ENCODE measurements at places on chromosomes 5 and 9.

GRCh38 chr9:13369431-13369830, 89.9 kb upstream of the MPDZ start:
- DNase-seq: no peak

DNA sequence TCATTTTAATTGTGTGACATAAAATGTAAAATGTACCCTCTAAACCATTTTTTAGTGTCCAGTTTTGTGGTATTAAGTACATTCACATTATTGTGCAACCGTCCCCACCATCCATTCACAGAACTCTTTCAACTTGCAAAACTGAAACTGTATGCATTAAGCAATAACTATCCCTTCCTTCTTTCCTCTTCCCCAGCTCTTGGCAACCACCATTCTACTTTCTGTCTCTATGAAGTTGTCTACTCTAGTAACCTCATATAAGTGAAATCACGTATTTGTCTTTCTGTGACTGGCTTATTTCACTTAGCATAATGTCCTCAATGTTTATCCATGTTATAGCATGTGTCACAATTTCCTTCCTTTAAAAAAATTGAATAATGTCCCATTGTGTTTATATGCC, 142.4 kb downstream of the C9orf152 start:
- no peak for DNase-seq

DNA sequence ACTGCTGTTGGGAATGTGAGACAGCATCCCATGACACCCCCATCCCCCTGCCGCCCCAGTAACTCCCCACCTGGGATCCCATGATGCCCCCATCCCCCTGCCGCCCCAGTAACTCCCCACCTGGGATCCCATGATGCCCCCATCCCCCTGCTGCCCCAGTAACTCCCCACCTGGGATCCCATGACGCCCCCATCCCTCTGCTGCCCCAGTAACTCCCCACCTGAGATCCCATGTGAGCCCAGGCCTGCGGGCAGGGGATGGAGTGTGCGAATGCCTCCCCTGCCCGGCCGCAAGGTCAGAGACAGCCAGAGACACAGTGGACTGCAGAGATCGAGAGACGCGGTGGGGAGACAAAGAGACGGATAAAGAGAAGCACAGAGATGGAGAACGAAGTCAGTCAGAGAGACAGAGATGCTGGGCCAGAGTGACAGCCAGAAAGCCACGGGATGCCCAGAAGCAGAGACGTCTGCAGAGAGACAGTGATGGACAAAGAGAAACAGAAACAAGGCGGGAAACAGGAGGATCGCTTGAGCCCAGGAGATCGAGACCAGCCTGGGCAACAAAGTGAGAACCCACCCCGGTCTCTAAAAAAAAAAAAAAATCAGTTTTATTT, 992 bp downstream of the SH2D3C start:
- no peak for DNase-seq

DNA sequence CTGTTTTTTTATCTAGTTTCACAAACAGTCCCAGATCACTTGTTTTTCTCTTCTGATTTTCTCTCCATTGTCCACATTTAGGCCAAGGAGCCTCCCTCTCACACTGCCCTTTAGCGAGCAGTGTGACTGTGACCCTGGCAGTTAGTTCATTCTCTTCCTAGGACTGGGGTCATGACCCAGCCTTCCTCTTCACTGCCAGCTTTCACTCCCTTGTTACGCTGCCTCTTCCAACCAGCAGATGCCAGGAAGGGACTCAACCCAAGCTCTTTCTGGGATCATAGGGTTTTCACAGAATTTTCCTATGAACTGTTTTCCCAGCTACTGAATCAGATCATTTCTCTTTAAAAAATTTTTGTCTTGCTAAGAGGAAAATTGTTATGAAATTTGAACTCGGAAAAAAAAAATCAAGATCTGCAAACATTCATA, 70.9 kb downstream of the LMNB1 start:
- no peak for DNase-seq

- DNase-seq: no peak
Observed at GRCh38 chr5:23730023-23730422, 222.6 kb downstream of the PRDM9 start.

DNA sequence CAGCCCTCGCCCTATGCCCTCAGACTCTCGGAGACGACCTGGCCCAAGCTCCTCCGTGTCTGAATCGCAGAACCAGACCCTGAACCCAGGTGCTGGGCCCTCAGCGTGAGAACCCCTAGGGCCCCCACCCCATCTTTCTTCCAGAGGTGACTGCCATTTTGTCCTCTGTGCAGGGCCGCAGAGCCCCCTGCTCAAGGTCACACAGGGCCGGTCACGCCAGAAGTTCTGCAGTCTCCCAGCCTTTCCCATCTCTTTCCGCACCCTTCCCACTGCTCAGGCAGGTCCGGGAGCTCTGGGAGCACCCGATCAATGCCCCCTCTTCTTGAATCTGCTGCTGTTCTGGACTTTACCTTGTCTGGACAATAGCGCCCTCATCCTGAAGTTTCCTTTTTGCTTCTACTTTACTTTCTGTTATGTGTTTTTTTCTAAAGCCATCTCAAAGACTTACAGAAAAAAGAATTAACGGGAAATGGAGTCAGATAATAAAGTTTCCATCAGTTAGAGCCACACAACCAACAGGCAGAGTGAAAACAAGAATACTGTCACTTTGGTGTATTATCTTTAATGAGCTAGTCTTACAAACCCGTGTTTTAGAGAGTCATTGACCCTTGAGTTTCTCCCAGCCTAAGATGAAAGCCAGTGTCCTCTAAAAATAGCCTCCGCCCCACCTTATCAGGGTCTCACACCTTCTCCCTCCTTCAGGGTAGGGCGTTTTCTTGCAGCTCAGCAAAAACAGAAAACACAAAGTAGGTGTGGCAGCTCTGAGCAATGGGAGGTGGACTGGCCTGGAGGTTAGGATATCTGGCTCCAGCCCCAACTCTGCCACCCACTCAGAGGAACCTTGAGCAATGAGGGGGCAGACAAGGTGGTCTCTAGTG, 1.8 kb downstream of the TMOD1 start:
- no peak for DNase-seq

DNA sequence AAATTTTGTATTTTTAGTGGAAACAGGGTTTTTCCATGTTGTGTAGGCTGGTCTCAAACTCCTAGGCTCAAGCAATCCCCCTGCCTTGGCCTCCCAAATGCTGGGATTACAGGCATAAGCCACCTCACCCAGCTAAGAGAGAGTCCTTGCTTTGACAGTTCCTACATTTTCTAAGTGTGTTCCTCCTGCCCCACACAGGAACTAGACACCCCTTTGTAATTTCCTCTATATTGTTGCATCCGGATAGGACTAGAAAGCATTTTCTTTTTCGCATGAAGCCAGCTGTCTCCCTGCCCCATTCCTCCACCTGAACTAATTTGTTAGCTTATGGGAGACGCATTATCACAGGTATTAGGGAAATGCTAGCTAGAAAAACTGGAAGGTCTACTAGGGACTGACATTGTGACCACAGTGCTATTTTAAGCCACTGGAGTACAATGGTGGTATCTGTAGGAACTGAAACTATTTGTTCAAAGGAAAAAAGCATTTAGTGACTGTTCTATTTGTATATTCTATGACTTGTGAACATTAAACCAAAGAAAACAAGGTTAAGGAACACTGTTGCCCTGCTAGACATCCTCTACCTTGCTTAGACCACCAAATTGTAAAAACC, 214.1 kb downstream of the SMARCA2 start:
- no peak for DNase-seq

- DNase-seq: no peak
Observed at GRCh38 chr9:112003538-112003937, 106.9 kb downstream of the UGCG start.

DNA sequence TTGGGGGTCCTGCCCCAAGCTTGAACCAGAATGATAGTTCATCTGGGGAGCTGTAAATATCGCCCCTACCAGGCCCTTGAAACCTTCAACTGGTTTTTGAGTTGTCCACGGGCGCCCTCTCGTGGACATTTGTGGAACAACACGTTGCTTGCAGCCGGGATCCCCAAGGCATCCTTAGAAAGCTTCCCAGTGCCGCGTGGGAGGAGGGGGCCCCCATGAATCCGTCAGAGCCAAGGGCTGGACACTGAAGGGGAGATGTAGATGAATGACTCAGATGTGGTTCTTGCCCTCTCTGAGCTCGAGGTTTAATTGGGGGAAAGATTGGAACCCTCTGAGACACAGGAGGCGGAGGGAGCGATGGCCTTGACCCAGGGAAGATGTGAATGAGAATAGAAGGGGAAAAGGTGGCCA, 31.8 kb upstream of the ORM1 start:
- peak; percentile 66 for DNase-seq

DNA sequence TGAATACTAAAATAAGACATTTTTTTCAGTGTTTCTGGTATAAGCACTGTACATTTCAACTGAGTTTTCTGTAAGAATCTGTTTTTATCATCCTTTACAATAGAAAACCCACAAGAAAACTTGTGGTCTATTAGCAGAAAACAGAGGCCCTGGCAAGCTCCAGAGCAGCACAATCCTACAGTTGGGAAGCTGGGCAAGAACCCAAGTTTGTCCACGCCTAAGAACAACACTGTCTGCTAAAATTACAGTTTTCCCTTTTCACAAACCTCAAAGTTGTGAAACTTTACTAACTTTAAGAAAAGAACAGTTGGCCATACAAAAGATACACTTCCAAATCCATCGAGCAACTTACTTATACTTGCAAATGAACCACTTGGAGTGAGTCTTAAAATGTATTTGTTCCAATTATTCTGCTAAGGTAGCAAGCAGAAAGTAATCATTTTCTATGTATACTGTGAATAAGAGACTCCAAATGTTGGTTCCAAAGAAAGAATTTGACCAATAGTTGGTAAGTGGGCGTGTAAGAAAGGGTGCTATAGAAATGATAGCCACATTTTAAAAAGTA, 982.0 kb upstream of the ARRDC3 start:
- DNase-seq: peak; percentile 51

DNA sequence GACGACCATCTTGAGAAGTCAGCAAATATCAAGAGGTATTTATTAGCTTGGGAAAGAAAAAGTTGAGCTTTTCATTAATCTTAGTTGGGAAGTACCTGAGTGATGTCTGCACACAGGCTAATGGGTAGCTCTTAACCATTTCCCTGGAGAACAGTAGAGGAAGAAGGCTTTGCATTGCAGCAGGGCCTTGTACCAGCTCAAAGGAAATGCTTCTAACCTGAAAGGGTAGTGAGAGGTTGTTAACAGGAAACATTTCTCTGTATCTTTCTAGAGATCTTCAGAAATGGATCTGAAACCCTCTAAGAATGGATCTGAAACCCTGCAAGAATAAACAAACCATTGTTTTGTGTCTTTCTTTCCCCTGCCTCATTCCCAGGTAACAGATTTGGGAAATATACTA, 393.3 kb downstream of the PLK2 start:
- no peak for DNase-seq

- no peak for DNase-seq
Observed at GRCh38 chr5:79814699-79815098, 125.1 kb downstream of the CMYA5 start.

GRCh38 chr9:105500108-105500766, 52.4 kb downstream of the FSD1L start:
- DNase-seq: no peak

DNA sequence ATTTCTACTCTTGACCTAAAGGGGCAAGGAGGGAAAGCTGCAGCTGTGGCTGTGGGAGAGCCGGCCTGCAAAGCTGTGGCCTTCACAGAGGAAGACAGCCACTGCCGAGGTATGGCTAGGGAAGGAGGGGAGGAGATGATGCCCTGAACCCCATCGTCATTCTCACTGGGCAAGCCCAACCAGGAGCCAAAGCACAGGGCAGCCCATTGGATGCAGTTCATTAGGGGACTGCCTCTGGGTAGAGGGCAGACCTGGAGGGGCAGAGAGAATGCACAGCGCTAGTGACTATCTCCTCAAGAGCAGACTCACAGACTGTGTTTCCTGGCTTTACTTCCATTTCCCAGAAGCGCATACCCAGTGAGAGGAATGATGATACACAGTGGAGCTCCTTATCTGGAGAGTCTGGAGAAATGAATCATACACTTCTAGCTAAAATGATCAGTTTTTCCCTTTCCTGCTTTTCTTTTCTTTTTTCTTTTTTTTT, 47.2 kb upstream of the TTC23L start:
- DNase-seq: peak; percentile 60

- DNase-seq: peak; percentile 95
Observed at GRCh38 chr9:109792951-109793546, 13.1 kb downstream of the PALM2AKAP2 start.

DNA sequence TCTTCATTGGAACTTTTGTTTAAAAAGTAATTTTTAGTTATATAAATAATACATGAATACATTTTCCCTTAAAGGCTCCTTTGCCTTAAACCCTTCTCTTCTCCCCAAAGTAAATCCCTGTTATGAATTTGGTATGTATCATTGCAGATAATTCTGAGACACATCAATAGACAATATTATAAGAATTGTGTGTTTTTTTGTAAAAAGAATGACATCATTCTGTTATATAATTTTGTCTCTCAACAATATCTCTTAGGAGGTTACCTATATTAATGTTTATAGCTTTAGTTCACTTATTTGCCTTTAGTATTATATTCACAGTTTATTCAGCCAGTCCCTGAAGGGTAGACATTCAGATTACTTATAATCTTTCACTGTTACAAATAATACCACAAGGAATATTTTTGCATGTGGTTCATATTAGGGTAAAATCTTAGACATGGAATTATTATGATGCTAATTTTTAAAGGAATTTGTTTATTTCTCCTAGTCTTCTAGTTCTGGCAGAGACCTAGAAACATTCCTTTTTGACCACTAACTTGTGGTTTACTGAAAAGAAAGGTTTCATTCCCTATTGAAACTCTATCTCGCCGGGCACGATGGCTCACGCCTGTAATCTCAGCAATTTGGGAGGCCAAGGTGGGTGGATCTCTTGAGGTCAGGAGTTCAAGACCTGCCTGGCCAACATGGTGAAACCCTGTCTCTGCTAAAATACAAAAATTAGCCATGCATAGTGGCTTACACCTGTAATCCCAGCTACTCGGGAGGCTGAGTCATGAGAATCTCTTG, 105.6 kb downstream of the KCTD16 start:
- DNase-seq: peak; percentile 2

DNA sequence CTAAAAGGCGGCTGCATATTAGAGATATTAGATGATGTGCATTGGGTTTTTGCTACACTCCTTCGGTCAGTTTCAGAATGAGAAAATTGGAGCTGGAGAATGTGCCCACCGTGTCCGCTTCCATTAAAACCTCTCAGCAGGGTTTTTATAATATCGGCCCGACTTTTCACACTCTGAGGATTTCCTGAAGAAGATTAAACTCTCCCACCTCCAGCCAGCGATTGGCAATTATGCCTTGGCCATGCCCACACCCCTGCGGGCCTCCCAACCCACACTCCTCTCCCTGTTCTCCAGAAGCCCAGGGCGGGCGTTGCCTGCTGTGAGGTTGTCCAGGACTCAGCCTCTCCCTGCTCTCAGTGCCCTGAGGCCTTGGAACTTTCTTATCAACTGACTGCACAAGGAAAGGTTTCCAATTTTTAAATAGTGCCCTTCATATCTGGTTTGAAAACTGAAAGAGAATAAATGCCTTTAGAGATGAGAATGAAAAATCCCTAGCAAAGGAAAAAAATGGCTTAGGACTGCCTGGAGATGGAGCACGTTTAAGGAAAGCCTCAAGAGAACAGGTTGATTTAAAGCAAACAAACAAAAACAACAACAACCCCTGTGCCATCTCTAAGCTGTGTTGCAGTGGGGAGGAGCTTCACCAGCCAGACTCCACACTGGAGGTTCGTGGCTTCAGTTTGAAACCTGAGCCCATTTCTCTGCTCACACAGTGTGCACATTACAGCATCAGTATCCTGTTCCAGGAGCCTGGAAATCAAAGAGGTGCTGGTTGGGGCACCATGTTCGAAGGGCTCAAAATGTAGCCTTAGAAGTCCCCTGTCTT, 292.9 kb downstream of the NSG2 start:
- no peak for DNase-seq

GRCh38 chr5:78808380-78808779, 159.8 kb upstream of the LHFPL2 start:
- no peak for DNase-seq

GRCh38 chr5:82334085-82334692, 56.0 kb upstream of the RPS23 start:
- DNase-seq: no peak
